ENCODE measurements at places on chromosomes 5 and 9. TPM values are rescaled to one million over a fixed set of nuclear protein-coding genes. Genes with fewer than 3 reads are reported as not detected.

Gene EQTN
- 1.1 TPM for total RNA-seq

Gene ZBTB26
- 15.4 TPM for total RNA-seq

Gene CDKN2A
- total RNA-seq, result not detected

Gene NTRK2
- 4.7 TPM for total RNA-seq

- DNase-seq, result peak; percentile 30
- no peaks in the 10 kb centered on the region for H3K36me3 ChIP-seq
- no peak overlapping the region for H3K4me3 ChIP-seq
- H3K27ac ChIP-seq, result no peak overlapping the region
- H3K27me3 ChIP-seq, result no peaks in the 10 kb centered on the region
- no peaks in the 10 kb centered on the region for H3K4me1 ChIP-seq
Observed at GRCh38 chr5:38921174-38921573, 75.4 kb downstream of the OSMR start.

DNA sequence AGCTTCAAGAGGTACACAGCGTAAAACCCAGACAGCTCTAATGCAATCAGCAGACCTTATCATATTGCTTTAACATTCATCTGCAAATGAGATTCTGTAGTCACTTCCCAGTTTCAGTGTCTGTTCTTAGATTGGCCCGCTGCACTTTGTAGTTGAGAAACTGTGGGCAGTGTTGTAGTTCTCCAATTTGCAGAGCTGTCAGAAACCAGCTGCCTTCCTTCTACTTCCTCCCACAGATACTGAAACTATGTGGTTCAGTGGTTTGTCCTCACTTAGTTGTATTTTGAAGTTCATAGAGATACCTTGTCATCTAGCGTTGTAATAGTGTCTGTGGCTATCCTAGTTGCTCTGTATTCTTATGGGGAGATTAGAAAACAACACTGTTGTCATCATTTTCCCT, 39.6 kb upstream of the TRIM36 start:
- no peaks in the 10 kb centered on the region for H3K36me3 ChIP-seq
- H3K27ac ChIP-seq, result no peak overlapping the region
- no peak for DNase-seq
- H3K4me3 ChIP-seq, result no peak overlapping the region
- no peaks in the 10 kb centered on the region for H3K4me1 ChIP-seq

DNA sequence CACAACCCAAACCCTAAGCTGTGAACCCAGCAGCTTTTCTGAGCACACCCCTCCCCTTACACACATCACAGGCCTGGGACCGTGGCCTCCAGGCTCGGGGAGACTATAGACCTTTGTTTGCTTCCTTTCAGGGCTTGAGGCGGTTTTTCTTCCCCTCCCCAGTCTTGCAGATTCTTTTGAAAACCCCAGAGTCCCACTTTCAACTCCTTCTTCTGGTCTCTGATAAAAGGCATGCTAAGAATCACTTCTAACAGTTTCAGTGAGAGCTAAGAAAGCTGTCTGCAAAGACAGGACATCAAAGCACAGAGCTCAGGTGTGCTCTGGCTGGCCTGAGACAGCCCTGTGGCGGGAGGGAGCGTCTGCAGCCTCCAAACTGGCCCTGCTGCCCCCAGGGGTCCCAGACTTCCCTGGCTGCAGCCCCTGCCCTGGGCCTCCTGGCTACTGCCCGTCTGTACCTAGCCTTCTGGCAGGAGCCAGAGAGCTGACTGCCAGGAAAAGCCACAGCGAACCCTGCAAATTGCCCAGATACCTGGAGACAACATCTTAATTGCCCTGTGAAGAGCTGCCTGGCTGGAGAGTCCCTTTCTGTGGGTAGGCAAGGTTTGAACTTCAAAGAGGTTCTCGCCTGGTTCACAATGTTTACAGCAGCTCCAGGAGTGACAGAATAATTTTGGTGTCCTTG, 138.9 kb downstream of the GADD45G start:
- no peak for DNase-seq
- H3K4me1 ChIP-seq, result peaks cover 3% of the 10 kb centered on the region
- H3K4me3 ChIP-seq, result no peak overlapping the region
- no peak overlapping the region for H3K27ac ChIP-seq
- H3K36me3 ChIP-seq, result no peaks in the 10 kb centered on the region

- peaks cover 3% of the 10 kb centered on the region for H3K4me1 ChIP-seq
- no peak overlapping the region for H3K4me3 ChIP-seq
- H3K27ac ChIP-seq, result no peak overlapping the region
- H3K36me3 ChIP-seq, result peaks cover 29% of the 10 kb centered on the region
- no peak for DNase-seq
Observed at GRCh38 chr5:154455585-154455984, 9.8 kb downstream of the SAP30L start.

DNA sequence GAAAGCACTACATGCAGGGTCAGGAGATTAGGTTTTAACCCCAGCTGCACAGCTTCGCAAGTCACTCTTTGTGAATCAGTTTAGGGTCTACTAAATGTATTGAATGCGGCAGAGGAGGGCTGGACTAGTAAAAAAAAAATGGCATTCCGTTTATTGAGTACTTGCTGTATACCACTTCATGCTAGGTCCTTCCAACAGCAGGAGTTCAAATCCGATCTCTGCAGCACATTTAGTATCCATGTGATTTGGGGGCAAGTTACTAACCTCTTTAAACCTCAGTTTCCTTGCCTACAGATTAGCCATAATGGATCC, 204.4 kb downstream of the SNCAIP start:
- no peak overlapping the region for H3K4me3 ChIP-seq
- no peak for DNase-seq
- H3K4me1 ChIP-seq, result no peaks in the 10 kb centered on the region
- no peak overlapping the region for H3K27ac ChIP-seq
- H3K36me3 ChIP-seq, result no peaks in the 10 kb centered on the region

All from progenitor cell of endocrine pancreas (in vitro differentiated cells).